ENCODE measurements at places on chromosomes 12 and 14.

- no peak for DNase-seq
Observed at GRCh38 chr14:56125772-56126636, 7.8 kb downstream of the PELI2 start.

- no peak for DNase-seq
Observed at GRCh38 chr12:91273560-91273959, 90.9 kb upstream of the DCN start.

DNA sequence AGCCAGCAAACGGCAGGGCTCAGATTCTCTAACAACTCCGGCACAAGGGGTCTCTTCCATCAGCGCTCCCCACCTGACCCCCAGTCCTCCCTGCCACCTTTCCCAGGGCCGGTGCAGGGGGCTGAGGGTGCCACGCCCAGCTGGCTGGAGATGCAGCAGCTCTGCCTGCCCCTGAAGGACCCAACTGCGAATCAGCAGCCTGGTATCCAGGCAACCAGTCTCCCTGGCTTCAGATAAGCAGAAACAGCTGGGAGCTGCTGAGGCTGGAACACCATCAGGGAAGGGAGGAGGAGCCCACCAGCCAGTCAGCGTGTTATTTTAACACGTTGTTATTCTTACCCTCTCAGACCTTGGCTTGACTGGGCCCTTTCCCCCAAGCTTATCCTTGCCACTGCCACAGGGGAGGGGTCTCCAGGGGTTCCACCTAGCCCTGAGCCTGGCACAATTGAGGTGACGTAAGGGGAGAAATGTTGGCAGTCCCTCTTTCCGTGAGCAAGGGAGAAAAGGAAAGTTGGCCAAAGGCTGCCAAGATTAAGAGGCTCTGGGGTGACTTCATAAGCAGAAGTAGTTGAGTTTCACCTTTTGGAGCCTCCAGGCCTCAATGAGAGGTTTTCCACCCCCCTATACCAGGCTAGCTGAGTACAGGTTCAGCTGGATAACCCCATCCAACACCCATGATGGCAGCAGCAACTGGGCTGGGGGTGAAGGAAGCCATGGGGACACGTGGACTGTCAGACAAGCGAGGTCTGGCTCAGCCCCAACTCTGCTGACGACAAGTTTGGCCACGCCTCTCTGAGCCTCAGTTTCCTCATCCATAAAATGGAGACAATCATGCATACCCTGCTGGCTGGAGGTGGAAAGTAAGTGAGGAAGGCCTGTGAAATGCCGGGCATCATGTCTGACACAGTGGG lies 91.1 kb downstream of the IRF2BPL start:
- no peak for DNase-seq

DNA sequence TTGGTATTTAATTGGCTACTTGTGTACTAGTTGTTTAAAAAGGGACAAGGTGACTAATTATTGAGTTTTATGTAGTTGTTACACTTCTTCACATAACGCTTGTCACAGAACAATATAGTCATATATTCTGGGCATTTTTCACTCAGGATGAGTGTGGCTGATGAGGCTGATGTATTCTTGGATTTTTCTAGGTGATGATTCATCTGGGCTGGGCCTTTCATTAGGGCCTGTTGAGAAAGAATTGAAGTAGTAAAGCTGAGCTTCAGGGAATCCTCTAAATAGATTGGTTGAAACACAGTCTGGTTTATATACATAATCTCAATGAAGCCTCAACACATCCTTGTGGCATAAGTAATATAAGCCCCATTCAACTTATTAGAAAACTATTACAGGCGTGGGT lies 445.7 kb downstream of the DAD1 start:
- DNase-seq = no peak

DNA sequence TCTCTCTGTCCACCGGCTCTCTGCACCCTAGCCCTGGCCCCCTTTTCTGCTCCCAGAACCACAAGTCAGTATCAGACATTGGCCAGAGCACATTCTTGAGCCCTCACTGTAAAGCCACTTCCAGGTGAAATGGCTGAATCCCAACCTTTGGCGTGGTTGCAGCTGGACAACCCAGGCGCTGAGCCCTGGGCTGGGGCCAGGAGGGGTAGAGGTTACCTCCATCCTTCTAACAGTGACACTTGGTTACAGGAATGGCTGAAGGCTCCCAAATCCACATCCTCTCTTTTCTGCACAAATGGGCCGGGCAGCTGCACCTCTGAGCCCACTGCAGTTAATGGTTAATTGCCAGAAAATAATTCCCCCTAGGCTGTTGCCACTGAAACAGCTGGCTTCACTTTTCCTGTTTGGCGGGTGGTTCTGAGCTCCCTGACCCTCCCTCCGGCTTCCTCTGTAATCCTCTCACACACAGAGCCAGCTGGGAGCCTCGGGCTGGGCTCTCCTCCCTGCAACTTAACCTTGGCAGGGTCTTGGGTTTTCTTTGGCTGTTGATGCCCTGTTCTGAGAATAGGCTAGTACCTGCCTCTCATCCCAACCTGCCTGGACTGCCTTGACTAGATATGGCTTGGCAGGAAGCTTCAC lies 44.1 kb downstream of the TSPAN11 start:
- DNase-seq = no peak

DNA sequence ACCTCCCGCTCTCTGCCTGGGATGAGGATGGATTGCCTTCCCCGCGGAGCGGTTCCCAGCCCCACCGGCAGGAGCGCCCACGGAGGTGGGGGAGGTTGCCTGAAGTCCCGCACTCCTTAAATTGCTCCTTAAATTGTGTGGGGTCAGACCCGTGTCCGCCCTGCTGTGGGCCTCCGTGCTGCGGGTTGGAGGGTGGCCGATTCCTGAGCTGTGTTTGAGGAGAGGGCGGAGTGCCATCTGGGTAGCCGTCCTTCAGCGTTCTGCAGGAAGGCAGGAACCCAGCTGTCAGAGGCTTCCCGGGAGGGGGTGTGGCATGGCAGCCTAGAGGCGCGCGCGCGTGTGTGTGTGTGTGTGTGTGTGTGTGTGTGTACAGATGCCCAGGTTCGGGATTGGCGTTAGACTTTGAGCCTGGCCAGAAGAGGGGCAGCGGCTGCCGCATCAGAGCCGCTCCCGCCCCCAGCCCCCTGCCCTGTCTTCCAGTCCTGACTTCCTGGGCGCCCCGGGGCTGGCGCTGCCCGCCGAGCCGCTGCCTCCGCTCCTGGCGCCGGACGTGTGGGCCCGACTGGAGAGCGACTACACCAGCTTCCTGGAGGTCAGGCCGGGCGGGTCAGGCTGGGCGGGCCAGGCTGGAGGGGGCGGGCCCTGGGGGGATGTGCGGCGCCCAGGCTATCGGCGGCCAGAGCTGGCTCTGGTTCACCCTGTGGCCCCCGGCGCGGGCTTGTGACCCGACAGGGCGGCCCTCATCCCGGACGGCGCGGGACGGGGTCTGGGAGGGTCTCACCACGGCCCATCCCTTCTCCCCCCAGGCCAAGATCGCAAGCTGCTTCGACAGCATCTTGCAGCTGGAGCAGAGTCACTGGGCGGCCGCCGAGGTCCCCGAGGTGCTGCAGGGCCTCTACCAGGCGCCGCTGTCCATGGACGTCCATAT lies 9.2 kb downstream of the EXOC3L4 start:
- DNase-seq = no peak

- DNase-seq = no peak
Observed at GRCh38 chr12:119307747-119308146, 26.8 kb upstream of the CCDC60 start.

DNA sequence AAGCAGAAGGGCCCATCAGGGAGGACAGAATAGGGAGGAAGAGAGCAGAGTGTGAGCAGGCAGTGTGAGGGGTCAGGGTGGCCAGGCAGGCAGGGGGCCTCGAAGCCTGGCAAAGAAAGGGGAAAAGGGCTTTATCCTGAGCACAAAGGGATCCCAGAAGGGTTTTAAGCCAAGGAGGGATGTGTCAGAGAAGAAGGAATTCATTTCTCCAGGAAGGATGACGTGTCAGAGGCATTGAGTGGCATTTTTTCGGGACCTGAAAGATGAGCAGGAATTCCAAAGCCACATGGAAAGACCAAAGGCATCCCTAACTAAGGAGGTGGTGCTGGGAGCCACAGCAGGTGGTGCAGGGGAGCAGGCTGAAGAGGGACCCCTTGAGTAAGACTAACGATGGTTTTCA lies 132.1 kb downstream of the DICER1 start:
- DNase-seq = no peak

DNA sequence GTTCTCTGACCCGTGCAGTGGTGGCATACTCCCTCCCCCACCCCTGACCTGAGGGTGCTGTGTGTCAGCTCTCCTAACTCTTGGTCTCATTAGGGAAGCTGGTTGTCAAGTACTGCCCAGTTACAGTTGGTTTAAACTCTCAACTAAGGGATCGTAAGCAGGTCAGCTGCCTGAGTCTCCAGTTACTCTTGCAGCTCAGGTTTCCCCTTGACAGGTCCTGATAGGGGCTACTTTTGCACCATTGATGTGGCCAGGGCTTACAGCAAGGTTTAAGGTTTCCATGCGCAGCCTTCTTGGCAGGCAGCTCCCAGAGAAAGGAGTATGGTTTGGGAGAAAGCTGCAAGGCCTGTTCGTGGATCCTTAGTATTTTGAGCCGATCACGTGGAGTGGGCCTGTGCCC lies 74.5 kb downstream of the ETV6 start:
- no peak for DNase-seq

DNA sequence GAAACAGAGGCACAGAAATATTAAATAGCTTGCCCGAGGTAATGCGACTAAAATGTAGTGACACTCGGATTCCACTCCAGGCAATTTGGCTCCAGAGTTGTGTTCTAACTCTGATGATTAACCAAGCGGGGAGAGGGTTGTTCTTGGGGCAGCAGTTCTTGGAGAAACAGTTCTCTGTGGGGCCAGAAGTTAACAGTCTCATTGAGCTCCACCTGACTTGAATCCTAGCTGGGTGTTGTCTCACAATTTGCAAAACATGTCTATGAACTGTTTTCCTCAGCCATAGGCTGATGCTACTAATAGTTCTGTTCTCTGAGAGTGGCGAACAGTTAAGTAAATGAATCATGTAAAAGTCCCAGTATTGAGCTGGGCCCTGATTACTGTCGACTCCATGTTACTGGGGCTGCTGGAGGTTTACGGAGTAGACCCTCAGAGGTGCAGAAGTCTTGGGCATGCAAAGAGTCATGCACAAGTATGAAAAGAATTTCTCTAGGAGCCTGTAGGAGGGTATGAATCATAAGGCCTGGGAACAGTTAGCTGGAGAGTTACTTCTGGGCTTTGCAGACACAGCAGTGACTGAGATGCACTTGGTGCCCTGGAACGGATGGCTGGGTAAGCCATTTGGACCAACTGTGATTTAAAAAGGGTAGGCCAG lies 15.4 kb upstream of the NIN start:
- DNase-seq = no peak

DNA sequence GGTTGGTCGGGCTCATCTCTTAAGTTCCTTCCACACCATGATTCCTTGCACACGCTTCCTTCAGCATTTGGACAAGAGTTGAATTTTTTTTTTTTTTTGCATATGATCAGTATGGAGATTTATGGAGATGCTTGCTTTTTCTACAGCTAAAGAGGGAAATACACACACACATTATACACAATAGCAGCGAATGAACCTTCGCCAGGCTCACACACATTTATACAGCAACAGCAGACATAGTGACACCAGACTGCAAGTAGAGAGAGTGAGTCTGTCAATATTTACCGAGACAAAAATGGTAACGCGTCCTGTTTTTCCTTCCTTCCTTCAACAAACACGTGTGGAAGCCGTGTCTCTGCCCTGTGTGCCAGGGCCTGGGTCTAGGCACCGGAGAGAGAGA lies 897.9 kb downstream of the BCL11B start:
- DNase-seq = no peak

GRCh38 chr14:73146111-73146510 lies 9.8 kb downstream of the PSEN1 start:
- no peak for DNase-seq

DNA sequence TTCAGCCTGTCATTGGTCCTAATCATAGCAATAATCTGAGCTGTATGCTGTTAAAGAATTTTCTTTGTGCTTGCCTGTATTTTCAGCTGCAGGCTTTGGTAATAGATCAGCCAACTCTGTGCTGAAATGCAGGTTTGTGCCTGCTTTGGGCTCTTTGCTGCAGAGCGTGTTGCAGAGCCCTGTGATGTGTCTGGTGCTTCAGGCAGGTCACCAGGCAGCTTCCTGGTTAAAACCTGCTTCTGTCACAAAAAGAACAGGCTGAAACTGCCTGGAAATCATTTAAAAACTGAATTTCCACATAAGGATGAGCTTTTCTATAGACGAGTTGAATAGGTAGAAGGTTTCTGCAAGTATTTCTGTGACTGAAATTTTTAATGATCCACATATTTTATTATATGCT lies 3.1 kb downstream of the DIP2B start:
- no peak for DNase-seq

DNA sequence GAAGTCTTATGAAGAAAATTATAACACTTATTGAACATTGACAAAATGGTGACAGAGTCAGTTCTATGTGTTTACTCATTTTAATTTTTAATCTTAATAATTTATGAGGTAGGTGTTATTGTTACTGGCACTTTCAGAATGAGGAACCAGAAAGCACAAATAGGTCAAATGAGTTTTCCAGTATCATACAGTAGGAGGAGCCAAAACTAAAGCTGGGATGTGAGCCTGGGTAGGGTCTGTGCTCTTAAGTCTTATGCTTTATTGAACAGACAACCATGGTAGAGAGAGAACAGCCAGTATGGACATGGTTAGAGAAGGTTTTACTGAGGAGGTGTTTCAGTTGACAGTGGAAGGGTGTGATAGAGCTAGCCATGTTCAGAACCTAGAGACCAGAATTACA lies 775.7 kb downstream of the TMTC2 start:
- no peak for DNase-seq

GRCh38 chr14:90531497-90531896 lies 134.7 kb downstream of the CALM1 start:
- no peak for DNase-seq
